ENCODE measurements at places on chromosomes 7 and 10.

GRCh38 chr7:108167460-108167859 is 37.3 kb upstream of the LAMB4 start:
- DNase-seq = no peak

DNA sequence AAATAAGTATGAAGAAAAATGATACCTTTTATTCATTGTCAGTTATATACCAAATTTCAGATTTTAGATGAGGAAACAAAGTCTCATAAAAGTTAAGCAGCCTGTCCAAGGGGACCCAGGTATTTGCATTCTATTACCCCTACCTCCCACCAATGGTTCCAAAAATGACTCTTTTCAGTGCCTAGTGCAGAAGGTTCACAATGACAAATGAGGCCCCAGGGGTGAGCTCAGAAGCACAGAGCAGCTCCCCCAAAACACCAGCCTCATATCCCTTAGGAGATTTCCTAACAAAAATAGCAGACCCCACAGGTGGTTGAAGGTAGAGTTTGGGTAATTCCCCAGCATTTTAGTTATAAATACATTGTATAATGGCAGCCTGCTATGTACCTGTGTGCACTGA is 168.6 kb downstream of the REEP3 start:
- no peak for DNase-seq

DNA sequence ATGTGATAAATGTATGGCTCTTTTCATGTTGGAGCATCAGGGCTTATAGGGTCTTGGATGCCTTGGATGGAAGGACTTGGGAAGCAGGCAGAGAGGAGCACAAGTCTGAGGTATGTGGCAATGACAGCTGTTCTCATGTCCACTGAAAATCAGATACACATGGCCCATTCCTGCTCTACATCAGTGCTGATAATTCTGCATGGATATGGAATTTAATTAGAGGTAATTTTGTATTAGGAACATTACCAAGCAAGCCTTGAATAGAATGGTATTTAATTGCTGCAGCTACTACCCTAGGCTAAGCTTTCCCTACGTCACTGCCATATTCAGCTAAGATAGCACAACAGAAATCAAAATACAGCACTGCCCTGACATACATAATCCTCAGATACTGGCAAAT is 299.6 kb downstream of the LHFPL3 start:
- DNase-seq = no peak

DNA sequence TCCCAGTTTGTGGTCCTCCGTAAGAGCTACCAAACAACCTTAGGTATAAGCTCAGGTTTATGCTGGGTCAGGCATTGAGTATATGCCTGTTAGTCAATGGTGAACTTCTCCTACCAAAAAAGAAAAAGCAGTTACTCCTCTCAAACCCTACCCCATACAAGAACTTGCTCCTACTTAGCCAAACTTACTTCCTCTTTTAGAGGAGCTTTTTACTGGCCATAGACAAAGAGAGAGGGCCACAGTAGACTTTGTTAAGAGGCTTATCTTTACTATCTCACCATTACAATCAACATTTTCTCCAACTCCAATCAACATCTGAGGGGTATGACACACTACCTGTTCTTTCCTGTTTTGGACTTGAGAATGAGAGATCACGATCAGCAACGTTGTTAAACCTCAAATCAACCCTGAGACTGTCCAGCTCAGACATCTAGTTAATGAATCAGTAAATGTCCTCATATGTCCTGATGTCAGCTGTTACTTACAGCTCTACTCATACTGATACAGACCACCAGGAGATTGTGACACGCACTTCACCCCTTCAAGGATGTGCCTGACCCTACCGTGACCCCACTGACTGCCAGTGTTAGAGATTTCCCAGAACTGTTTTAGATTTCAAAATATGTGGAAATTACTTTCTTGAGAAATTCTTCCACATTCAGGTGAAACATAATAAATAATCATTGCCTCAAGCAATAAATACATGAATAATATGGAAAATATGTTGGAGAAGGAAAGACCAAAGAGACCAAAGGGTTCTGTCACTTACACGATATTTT is 18.4 kb upstream of the CCDC71L start:
- no peak for DNase-seq

GRCh38 chr7:77404641-77405040 is 11.5 kb downstream of the GSAP start:
- DNase-seq = no peak

DNA sequence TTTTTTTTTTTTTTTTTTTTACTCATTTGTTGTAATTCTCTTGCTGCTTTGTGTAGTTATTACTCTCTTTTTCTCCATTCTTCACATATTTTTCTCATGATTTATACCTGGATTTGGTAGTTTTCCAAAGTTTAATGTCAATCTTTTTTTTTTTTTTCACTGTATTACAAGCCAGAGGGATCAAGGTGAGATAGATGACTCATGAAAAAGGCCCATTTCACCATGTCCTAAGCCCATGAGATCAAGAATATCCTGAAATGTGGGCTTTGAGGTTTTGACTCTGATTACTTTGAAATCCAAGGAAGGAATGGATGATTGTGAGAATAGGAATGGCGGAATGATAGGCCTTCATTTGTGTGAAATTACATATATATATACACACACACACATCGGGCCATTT is 31.1 kb downstream of the TAX1BP1 start:
- DNase-seq = no peak

Measured in AG09309 (cell line).